ENCODE measurements at places on chromosomes 12 and 14.

DNA sequence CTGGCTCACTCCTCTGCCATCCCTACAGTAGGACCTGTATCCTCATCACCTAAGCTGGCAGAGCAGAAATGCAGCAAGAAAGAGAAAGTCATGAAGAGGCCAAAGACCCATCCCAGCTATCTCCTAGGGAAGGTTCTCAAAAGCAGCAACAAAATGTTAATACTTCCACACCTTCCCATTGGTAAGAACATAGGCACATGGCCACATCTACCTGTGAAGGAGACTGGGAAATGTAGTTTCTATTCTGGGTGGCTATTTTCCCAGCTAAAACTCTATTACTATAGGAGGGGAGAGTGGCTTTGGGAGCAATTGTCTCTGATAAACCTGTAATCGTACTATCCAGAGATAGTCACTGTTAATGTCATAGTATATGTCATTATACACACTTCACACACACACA lies 13.7 kb upstream of the EIF2B2 start:
- no peak for DNase-seq

- no peak for DNase-seq
Observed at GRCh38 chr12:113231235-113232088, 10.2 kb downstream of the TPCN1 start.

GRCh38 chr14:66099451-66099850 lies 386.7 kb upstream of the CCDC196 start:
- DNase-seq = no peak

DNA sequence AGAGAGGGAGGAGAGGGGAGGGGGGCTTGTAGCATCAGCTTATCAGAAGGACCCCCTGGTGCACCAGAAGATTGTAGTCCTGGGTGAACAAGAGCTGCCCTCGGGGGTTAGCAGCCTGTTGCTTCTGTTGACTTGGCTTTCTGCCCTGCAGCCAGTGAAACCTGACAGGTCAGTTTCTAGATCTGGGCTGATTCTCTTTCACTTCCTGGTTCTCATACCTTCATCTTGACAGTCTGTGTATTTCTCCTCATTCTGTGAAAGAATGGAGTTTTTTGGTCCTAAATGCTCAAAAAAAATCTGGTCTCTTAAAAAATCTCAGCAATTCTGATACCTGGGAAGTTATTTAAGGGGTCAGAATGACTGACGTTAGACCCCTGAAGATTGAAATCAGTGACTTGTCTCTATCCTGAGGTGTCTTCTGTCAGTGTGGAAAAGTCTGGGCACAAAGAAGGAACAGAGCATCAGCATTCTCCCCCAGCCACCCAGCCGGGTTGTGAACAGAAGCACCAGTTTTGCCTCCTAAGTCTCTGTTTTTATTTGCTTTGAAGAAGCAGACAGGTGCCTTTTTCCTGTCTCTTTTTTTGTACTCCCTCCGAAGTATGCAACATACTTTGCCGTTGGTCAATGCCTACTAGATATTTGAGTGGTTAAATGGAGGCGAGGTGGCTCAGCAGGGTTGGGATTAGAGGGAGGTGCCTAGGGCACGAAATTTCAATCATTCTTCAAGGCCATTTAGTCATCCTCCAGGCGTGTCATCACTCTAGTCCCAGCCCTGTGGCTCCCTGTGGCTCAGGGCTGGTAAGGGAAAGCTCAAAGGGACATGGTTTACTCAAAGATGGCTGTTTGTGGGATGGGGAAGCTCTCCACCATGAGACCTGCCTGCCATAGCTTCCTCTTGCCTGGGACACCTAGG lies 24.0 kb downstream of the TTC9 start:
- DNase-seq = no peak

GRCh38 chr14:68458840-68459469 lies 333.9 kb downstream of the ZFP36L1 start:
- DNase-seq = no peak

DNA sequence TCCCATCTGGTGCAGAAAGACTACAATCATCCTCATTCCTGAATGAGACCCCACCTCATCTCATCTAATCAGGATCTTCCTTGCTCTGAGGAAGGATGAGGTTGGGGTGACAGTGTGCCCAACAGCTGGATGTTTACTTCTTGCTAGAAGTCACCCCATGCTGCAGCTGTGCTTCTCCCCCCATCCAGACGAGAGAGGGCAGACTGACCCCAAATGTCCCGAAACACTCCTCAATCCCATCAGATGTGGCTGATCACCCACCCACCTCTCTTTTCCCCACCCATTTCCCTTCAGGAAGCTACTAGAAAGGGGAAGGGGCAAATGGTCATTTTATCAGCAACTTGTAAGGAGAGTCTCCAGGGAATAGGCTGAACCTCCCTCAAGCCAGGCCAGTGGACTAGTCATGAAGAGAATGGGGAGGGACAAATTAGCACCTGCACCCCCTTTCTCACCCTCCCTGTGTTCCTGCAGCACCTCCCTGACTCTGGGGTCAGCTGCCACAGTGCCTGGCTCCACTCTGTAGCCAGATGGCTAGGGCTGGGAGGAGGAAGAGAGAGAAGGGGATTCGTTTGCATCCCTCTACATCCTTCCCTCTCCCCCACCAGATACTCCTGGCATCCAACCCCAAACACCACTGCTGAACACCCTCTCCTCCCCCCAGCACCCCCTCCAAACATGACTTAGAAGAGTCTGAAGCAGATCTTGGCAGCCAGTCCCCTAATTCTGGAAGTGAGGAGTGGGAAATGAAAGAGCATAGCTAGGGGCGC lies 2.8 kb upstream of the BAZ2A start:
- DNase-seq = no peak

DNA sequence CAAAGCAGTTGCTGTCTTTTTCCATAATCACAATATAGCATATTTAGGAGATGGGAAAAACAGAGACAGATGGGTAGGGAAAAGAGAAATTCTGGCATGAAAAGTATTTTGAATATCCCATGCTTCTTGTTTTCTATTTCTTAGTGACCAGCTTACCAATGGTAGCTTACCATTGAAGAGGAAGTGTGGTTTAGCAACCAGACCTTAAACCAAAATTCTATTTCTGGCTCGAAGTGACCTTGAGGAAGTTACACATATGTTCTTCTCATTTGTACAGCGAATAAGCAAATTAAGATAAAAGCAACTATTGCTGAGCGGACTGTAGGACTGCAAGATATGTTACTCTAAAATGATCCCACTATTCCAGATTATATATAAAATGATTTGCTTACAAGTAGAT lies 82.9 kb downstream of the FGD4 start:
- no peak for DNase-seq

DNA sequence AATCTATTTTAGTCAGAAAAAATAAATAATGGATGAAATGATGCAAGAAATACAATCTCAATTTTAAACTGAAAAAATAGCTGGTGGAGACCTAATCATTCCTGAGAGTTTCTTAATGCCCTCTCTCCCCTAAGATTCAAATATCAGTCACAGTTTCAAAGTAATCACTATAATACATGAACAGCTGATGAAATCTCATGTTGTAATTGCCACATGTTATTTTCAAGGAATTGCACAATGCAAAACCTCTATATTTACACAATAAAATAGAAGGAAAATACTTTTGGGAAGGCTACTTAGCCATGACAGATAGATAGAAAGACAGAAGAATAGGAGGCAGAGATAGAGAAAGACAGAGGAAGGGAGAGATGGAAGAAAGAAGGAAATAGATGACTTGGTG lies 18.2 kb downstream of the IFNG-AS1 start:
- no peak for DNase-seq

DNA sequence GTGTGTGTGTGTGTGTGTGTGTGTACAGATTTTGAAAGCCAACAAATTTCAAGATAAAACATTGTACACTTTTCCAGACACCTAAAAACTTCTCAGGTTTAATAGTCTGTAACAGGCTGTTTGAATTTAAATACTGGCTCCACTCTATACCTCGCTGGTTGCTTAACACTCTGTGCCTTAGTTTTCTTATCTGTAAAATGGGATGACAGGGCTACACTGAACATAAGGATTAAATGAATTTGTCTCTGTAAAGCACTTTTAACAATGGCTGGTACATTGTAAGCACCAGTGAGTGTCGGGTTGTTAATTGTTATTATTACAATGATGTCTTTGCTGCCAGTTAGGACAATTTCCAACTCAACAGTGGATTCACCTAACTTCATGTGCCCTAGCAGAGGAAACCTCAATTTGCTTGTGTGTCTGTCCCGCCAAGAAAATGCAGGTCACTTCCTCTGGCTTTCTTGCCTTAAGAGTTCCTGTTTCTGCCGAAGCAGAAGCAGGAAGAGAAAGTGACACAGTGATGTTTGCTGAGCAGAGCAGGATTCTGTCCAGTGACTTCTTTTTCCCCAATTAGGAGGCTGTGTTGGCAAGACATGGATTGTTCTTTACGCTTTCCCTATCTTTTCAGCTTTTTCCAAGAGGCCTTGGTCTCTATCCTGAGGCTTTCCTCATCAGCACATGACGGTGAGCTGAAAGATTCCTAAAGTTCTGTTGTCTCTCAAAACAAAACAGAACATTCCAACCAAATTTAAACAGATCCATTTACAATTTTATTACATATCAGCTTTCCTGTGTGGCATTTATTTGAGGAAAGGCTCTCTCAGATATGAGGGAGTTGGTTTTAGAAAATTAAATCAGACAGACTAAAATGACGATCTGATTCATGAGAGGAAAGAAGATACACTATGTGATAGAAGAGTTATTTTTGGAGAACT lies 154.1 kb upstream of the ATP2B1 start:
- no peak for DNase-seq

- no peak for DNase-seq
Observed at GRCh38 chr12:59020073-59020946, 100.0 kb upstream of the LRIG3 start.

DNA sequence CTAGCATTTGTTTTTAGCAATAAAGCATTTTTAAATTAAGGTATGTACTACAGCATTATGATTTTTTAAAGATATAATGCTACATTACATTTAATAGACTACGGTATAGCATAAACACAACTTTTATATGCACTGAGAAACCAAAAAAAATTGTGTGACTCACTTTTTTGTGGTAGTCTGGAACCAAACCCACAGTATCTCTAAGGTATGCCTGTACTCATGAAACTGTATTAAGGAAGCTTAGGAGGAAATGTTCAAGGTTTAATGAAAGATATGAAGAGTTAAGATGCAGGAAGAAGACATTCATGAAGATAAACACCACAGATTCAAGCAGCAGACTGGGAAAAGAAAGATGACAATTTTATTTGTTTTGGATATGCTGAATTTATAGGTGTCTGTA lies 51.7 kb downstream of the PPP1R12A start:
- DNase-seq = no peak

- DNase-seq = no peak
Observed at GRCh38 chr14:36931791-36932190, 240.6 kb downstream of the SLC25A21 start.

DNA sequence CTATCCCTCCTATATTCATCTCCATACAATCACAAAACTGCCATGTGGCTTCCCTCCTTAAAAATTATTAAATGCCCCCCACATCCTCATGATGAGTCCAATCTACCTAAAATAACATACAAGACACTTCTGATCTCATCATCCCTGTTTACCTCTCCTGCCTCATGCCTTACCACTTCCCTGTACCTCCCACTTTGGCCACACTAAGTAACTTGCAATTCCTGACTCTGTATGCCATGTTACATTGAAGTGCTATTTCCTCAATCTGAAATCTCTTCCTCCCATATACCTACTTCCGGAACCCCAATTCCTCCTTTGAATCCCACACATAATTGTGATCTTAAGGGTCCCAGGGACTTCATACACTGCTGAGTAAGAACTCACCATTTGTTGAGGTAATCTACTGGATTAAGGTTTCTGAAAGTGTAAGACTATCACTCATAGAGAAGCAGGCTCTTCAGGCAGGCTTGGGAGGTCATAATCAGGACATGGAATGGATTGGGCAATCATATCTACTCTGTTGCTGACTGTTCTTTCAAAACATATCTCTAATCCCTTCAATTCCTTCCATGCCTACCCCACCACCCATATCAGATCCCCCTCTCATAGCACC lies 117.6 kb upstream of the PLEKHG7 start:
- DNase-seq = no peak

GRCh38 chr12:574475-575128 lies 88.6 kb downstream of the NINJ2 start:
- no peak for DNase-seq

All from NCI-H2227 treated with DMSO at 0.1 percent for 48 hours (cell line).